A172 (cell line): ENCODE measurements at places on chromosomes 7 and 10. TPM values are rescaled to one million over a fixed set of nuclear protein-coding genes. Genes with fewer than 3 reads are reported as not detected.

The FKBP9 gene
- 230 and 277 TPM in 2 replicates for total RNA-seq

The RAB19 gene
- not detected in 2 replicates for total RNA-seq

The ASAH2 gene
- 0.46 and 0.83 TPM in 2 replicates for total RNA-seq

The SPDYE16 gene
- not detected in 2 replicates for total RNA-seq

GRCh38 chr7:46393142-46393541, 472.1 kb upstream of the IGFBP3 start:
- no peak for DNase-seq

- no peak for DNase-seq
Observed at GRCh38 chr10:44696496-44696895, 214.6 kb upstream of the TMEM72 start.

DNA sequence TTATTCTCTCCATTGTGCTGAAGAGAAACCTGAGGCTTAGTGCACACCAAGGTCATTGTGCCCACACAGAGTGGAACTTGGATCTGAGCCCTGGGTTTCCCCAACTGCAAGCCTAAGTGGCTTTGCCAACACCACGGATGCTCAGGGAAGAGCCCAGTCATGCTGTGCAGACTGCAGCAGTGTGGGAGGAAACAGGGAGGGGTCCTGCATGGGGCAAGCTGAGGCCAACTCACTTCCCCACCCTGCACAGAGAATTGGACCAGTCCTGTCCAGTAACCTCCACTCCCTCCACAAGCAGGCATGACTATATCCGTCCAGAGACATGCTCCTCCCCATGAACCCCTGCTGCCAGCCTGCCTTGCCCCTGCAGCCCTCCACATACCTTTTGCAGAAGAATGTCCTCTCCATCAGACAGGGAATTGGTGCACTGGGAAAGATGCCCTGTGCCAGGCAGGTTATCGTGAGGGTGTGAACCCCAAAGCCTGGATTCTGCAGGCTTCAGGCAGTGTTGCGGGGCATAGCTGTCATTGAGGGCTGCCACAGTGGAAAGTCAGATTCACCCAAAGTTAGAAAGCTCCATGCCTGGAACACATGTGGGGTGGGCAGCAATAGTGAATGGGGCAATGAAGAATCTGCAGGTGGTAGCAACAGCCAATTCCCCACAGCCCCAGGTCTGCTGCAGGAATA, 44.9 kb downstream of the DRGX start:
- no peak for DNase-seq

- no peak for DNase-seq
Observed at GRCh38 chr7:28531291-28531690, 119.0 kb downstream of the CREB5 start.
